ENCODE measurements at places on chromosomes 5 and 9. TPM values are rescaled to one million over a fixed set of nuclear protein-coding genes. Genes with fewer than 3 reads are reported as not detected.

DNA sequence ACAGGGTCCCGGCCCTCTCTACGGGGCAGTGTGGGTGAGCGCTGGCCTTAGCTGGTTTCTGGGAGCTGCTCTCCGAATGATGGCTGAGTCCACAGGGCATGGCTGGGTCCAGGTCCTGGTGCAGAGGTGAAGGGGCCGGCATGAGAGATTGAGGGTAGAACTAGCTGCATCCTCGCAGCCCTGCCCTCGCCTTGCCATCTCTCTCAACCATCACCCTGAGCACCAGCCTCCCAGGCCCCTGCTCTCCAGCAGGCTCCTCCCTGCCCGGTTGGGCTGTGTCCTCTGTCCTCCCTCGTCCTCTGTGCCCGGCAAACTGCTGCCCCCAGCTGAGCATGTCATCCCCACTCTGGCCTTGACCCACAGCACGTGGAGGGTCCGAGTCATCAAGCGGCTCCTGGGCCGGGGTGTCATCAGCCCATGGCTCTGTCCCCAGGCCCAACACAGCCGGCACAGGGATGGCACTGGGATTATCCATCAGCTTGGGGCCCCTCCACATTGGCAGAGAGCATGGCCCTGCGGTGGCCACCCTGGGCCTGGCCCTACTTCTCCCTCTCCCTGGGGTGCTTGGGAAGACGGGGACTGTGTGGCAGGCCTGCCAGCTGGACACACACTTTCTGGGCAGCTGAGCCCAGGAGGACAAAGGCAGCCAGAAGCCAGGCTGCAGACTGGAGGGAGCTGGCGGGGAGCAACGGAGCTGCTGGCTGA lies 8.4 kb downstream of the FLT4 start:
- DNase-seq: no peak
- H3K36me3 ChIP-seq: no peaks in the 10 kb centered on the region
- H3K27me3 ChIP-seq: no peaks in the 10 kb centered on the region
- no peaks in the 10 kb centered on the region for H3K4me1 ChIP-seq
- H3K27ac ChIP-seq: no peak overlapping the region

- no peaks in the 10 kb centered on the region for H3K36me3 ChIP-seq
- no peak overlapping the region for H3K4me3 ChIP-seq
- H3K27ac ChIP-seq: no peak overlapping the region
Measured at GRCh38 chr9:71209890-71210289, 88.5 kb upstream of the TRPM3 start.

DNA sequence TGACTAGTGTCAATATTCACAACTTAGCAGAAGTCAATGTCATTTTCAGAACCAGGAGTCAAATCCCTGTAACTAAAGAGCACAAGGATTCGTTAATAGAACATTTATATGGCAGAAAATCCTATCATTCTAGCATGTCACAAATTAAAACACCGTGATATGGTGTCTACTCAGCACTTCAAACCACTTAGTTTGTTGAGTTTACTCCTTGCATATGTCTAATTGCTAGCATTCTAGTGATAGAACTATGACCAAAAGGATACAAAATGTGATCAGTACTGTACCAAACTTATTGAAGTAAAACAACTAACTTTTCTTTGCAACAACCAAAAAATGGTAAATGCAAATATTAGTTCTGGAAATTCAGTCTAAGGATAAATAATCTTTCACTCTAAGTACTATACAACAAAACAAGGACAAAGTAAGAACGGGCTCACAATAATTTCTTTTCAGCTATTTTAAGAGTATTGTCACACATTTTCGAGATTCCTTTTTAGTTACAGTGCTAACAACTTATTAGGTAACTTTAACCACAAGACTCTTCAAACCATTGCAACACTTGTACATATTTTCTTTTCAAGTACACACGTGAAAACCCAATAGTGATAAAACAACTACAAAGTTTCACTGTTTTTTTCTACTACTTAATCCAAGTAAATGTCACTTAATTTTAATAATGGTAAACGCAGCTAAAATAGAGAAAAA lies 845.2 kb upstream of the CDH10 start:
- H3K4me1 ChIP-seq: peaks cover 3% of the 10 kb centered on the region
- no peak for DNase-seq
- no peaks in the 10 kb centered on the region for H3K36me3 ChIP-seq
- H3K27me3 ChIP-seq: no peaks in the 10 kb centered on the region

The FOXI1 gene
- total RNA-seq: not detected

GRCh38 chr9:34665067-34665380 lies 2.6 kb upstream of the CCL27 start:
- H3K4me1 ChIP-seq: peaks cover 17% of the 10 kb centered on the region
- DNase-seq: no peak
- H3K36me3 ChIP-seq: no peaks in the 10 kb centered on the region
- H3K4me3 ChIP-seq: peak overlapping the region; percentile 92
- H3K27me3 ChIP-seq: no peaks in the 10 kb centered on the region

DNA sequence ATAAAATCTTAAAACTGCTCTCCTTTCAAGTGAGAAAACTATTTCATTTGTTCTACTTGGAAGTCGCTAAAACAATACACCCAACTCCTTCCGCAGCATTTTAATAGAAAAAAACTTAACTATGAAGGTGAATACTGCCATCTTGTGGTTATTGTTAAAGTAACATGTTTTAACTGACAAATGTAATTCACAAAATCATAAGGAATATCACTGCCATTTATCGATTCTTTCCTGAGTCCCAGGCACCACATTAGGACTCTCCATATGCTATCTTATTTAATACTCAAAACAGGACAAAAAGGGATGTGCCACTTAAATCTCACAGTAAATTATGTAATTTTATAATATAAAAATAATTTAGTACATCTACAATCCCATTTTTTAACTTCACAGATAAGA lies 130.5 kb upstream of the ITGA1 start:
- H3K4me3 ChIP-seq: no peak overlapping the region
- peak; percentile 83 for DNase-seq
- no peaks in the 10 kb centered on the region for H3K27me3 ChIP-seq
- no peaks in the 10 kb centered on the region for H3K4me1 ChIP-seq

The IL17B gene
- total RNA-seq: not detected

The PAEP gene
- not detected for total RNA-seq

The MTREX gene
- 79.9 TPM for total RNA-seq

DNA sequence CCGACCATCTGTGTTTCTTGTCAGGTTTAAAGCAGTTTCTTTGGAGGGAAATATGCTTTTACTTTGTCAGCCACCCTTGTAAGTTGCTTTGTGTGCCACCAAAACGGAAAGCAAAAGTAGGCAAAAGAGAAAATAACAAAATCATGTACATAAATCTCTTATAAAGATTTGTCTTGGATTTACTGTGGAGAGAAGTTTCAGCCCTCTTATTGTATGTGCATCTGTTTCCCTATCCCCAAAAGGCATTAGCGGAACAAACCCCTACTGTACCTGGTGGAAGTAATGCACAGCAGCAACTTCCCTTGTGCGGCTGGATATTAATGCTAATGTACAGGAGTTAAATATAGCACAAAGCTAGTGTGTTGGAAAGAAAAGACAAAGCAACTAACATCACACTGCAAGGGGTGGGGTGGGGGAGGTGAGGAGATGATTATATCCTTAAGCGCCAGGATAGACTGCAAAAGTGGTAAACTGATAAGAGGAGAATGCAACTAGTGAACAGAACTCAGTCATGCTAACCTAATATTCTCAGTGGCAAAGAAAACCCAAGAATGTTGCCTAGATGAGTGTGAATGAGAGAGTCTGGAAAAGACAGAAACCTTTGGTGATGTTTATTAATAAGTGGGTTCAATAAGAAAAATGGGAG lies 396.5 kb upstream of the MEF2C start:
- H3K27ac ChIP-seq: no peak overlapping the region
- H3K4me3 ChIP-seq: no peak overlapping the region
- no peaks in the 10 kb centered on the region for H3K36me3 ChIP-seq
- no peak for DNase-seq
- no peaks in the 10 kb centered on the region for H3K27me3 ChIP-seq

The WNT8A gene
- total RNA-seq: not detected

- peaks cover 24% of the 10 kb centered on the region for H3K4me1 ChIP-seq
- peak within 1 kb of the TSS; percentile 79 for H3K4me3 ChIP-seq
- 0 out of 2 replicates have a peak, but pooled peaks cover 3% of the 10 kb centered on the region for H3K27me3 ChIP-seq
- DNase-seq: peak; percentile 84
- H3K27ac ChIP-seq: peak within 1 kb of the TSS; percentile 46
Measured at GRCh38 chr5:109689740-109690241, at the start of gene MAN2A1. Gene MAN2A1 (plus strand): TSS chr5:109689927. CDS start chr5:109690418, 491 bp downstream.

DNA sequence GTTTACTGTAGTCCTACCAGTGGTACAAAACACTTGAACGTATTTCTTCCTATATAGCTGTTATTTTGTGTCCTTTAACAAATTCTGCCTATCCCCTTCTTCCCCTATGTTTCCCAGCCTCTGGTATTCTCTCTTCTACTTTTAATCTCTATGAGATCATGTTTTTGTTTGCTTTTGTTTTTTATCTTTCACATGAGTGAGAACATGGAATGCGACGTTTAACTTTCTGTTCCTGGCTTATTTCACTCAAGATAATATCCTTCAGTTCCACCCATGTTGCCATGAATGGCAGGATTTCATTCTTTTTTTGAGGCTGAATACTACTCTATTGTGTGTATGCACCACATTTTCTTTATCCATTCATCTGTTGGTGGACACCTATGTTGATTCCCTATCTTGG lies 634.4 kb upstream of the WWC1 start:
- H3K4me3 ChIP-seq: no peak overlapping the region
- no peaks in the 10 kb centered on the region for H3K36me3 ChIP-seq
- H3K27me3 ChIP-seq: no peaks in the 10 kb centered on the region
- DNase-seq: no peak
- no peaks in the 10 kb centered on the region for H3K4me1 ChIP-seq

DNA sequence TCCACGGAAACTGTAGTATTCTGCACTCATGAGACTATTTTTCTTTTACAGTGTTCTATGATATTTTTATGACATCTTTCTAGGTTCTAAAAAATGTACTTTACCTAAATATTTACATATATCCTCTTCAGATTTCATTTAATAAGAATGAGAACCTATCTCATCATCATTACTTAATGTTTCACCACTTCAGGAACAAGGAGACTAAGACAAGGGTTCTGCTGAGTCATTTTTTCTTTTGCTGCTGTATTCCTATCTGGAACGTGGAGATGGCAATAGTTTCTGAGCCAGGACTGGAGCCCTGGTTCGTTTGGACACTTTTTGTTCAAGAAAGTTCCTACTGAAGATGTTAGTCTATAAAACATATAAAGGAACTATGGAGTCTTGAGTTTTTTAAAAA lies 258.2 kb upstream of the MAP3K1 start:
- no peak overlapping the region for H3K4me3 ChIP-seq
- no peak for DNase-seq
- no peaks in the 10 kb centered on the region for H3K36me3 ChIP-seq
- no peaks in the 10 kb centered on the region for H3K4me1 ChIP-seq
- H3K27ac ChIP-seq: no peak overlapping the region

The PCDHB2 gene
- total RNA-seq: not detected

The CNTNAP3 gene
- total RNA-seq: not detected

DNA sequence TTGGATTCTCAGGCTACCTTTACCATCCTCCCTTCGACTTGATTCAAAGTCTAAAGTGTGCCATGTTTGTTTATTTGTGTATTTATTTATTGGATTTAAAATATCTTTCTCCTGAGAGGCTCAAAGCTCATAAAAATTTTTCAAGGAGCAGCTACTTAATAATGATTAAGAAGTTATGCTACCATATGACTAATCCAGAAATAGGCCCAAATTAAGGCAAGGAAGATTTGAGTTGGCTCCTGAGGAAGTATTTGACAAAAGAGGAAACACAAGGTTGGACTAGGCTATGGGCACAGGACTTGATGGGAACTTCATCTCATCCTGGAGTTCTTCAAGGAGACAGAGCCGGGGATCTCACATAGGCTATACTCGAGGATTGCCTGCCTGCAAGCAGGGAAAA lies 22.4 kb upstream of the PPP2CA start:
- no peaks in the 10 kb centered on the region for H3K36me3 ChIP-seq
- peaks cover 3% of the 10 kb centered on the region for H3K4me1 ChIP-seq
- H3K27me3 ChIP-seq: no peaks in the 10 kb centered on the region
- no peak overlapping the region for H3K27ac ChIP-seq
- no peak overlapping the region for H3K4me3 ChIP-seq

- no peaks in the 10 kb centered on the region for H3K27me3 ChIP-seq
- H3K4me3 ChIP-seq: no peak overlapping the region
- no peaks in the 10 kb centered on the region for H3K4me1 ChIP-seq
- H3K27ac ChIP-seq: no peak overlapping the region
- no peaks in the 10 kb centered on the region for H3K36me3 ChIP-seq
Measured at GRCh38 chr9:12701126-12701525, 7.9 kb downstream of the TYRP1 start.

The BTNL8 gene
- not detected for total RNA-seq

- H3K27me3 ChIP-seq: no peaks in the 10 kb centered on the region
- H3K4me1 ChIP-seq: no peaks in the 10 kb centered on the region
- no peak for DNase-seq
- no peak overlapping the region for H3K27ac ChIP-seq
Measured at GRCh38 chr9:4238522-4238921, 61.3 kb downstream of the GLIS3 start.

- H3K36me3 ChIP-seq: no peaks in the 10 kb centered on the region
- H3K4me3 ChIP-seq: no peak overlapping the region
- no peaks in the 10 kb centered on the region for H3K27me3 ChIP-seq
- H3K4me1 ChIP-seq: peaks cover 21% of the 10 kb centered on the region
Measured at GRCh38 chr9:2480255-2480837, 141.2 kb upstream of the VLDLR start.

GRCh38 chr5:14732991-14733390 lies 68.5 kb downstream of the OTULIN start:
- no peaks in the 10 kb centered on the region for H3K4me1 ChIP-seq
- no peaks in the 10 kb centered on the region for H3K36me3 ChIP-seq
- H3K4me3 ChIP-seq: no peak overlapping the region
- H3K27me3 ChIP-seq: no peaks in the 10 kb centered on the region
- no peak for DNase-seq
- H3K27ac ChIP-seq: no peak overlapping the region

DNA sequence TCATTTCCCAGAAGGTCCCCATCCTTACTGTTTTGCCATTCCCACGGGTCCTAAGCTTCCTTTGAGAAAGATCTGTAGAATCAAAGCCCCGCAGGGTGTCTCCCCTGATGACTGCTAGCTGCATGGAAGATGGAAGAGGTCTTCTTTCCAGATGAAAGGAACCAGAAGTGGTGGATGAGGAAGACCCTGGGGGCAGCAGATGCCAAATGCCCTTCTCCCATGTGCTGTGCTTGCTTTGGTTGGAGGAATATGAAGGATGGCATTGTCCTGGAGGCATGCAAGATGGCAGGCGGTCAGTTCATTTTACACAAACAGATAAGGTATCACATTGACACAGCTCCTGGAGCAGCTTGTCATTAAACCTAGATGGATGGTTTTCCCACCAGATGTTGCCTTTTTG lies 25.8 kb upstream of the CER1 start:
- no peaks in the 10 kb centered on the region for H3K27me3 ChIP-seq
- no peaks in the 10 kb centered on the region for H3K4me1 ChIP-seq
- no peak for DNase-seq

The PTCH1 gene
- 12.4 TPM for total RNA-seq

DNA sequence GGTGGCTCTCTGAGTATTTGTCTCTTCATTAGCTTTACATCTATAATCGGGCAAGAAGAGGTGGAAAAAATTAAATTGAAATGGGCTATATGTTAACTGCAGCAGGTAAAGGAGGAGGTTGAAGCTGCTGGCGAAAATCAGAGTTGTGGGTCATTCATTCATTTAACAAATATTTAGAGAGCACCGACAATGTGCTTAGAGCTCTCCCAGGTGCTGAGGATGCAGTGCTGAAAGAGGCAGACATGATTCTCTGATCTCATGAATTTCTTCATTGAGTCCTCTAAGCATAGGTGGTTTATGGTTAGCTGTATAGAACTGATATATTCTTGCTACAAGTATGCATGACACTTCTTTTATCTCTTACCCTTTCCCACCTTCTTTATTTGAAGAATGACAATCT lies 243.4 kb downstream of the RFX3 start:
- no peak overlapping the region for H3K27ac ChIP-seq
- peaks cover 8% of the 10 kb centered on the region for H3K36me3 ChIP-seq
- no peak for DNase-seq
- H3K4me1 ChIP-seq: no peaks in the 10 kb centered on the region
- no peak overlapping the region for H3K4me3 ChIP-seq

The CCDC127 gene
- 4.7 TPM for total RNA-seq

Data from Karpas-422 (cell line).